ENCODE measurements at places on chromosomes 5 and 9.

GRCh38 chr9:13282998-13283397, 3.5 kb upstream of the MPDZ start:
- DNase-seq = no peak

- DNase-seq = no peak
Measured at GRCh38 chr5:133392448-133392847, 219.9 kb downstream of the FSTL4 start.

DNA sequence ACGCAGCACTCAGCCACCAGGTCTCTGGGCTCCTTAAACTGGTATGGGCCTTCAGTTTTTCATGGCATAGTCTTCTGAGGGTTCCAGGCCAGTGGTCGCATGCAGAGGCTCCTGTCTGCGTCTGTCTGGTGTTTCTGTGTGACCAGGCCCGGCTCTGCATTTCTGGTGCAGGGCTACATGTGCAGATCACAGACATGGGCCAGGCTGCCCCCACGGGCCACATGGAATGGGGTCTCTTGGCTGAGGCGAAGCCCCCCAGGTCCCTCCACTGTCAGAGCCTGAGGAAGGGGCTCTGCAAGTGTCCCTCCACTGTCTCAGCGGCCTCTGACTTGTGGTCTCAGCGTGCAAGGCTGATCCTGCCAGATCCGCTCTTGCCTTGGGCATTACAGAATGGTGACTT, 15.6 kb upstream of the CARD19 start:
- no peak for DNase-seq

GRCh38 chr9:72254901-72255545, 105.8 kb downstream of the GDA start:
- no peak for DNase-seq

- DNase-seq = no peak
Measured at GRCh38 chr5:142293486-142293885, 31.3 kb downstream of the SPRY4 start.
